ENCODE measurements at places on chromosomes 6 and 20. TPM values are rescaled to one million over a fixed set of nuclear protein-coding genes. Genes with fewer than 3 reads are reported as not detected.

- H3K4me1 ChIP-seq, result peaks cover 4% of the 10 kb centered on the region
- peak overlapping the region; percentile 83 for H3K4me3 ChIP-seq
- peak overlapping the region; percentile 54 for H3K27ac ChIP-seq
- no peaks in the 10 kb centered on the region for H3K27me3 ChIP-seq
Observed at GRCh38 chr20:36064658-36065426, 89.7 kb upstream of the EPB41L1 start.

DNA sequence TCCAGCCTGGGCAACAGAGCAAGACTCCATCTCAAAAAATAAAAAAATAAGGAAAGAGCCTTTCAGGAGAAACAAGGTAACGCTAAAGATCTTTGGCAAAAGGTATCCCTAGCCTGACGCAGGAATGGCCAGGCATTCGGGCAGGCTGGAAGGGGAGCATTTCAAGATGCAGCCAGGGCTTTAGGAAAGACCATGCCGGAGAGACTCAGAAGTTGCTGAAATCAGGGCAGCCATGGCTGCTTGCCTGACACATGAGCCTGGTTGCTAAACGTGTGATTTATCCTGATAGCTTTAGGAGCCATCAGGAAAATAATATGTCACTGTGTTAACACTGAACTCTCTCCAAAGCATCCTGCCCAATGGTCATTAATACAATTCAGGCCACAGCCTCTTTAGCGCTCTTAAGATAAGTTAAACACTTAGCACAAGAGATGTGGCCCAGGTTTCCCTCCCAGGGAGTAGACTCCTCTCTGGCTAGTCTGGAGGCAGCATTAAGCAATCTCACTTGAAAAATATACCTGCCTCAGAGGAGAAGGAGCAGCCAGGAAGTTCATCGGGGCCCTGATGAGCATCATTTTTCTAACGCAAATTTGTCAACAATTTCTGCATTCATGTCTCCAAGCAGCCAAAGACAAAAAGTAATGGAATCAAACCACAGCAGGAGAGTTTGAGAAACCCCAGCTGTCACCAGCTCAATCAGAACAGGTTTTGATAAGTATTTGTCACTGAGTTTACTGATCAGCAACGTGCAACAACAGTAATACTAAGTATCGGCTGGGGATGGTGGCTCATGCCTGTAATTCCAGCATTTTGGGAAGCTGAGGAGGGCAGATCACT, 200.0 kb downstream of the ZMYND8 start:
- no peak for DNase-seq
- no peaks in the 10 kb centered on the region for H3K27me3 ChIP-seq
- H3K4me3 ChIP-seq, result no peak overlapping the region

DNA sequence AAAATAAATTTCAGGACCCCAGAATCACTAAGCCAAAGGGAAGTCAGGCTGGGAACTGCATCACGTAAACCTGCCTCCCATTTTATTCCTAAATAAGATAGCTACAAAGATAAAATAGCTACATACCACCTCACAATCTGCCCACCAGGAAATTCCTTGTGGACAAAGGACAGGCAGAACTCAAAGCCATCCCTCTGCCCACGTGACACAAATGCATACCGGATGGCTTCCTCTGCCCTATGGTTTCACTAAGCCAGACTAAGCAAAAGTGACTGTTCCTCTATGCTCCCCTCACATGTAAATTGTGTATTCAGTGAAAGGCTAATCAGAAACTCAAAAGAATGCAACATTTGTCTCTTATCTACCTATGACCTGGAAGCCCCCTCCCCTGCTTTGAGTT, 15.0 kb downstream of the MBOAT1 start:
- H3K27me3 ChIP-seq, result no peaks in the 10 kb centered on the region
- H3K27ac ChIP-seq, result no peak overlapping the region
- no peak for DNase-seq
- H3K4me3 ChIP-seq, result no peak overlapping the region
- no peaks in the 10 kb centered on the region for H3K36me3 ChIP-seq

- H3K4me1 ChIP-seq, result no peaks in the 10 kb centered on the region
- no peak for DNase-seq
- no peak overlapping the region for H3K4me3 ChIP-seq
- H3K27ac ChIP-seq, result no peak overlapping the region
Observed at GRCh38 chr6:6892744-6893583, 214.8 kb upstream of the RREB1 start.

GRCh38 chr6:132021552-132022375, 70.6 kb upstream of the CCN2 start:
- no peak overlapping the region for H3K4me3 ChIP-seq
- H3K27ac ChIP-seq, result no peak overlapping the region
- no peaks in the 10 kb centered on the region for H3K4me1 ChIP-seq
- no peak for DNase-seq

DNA sequence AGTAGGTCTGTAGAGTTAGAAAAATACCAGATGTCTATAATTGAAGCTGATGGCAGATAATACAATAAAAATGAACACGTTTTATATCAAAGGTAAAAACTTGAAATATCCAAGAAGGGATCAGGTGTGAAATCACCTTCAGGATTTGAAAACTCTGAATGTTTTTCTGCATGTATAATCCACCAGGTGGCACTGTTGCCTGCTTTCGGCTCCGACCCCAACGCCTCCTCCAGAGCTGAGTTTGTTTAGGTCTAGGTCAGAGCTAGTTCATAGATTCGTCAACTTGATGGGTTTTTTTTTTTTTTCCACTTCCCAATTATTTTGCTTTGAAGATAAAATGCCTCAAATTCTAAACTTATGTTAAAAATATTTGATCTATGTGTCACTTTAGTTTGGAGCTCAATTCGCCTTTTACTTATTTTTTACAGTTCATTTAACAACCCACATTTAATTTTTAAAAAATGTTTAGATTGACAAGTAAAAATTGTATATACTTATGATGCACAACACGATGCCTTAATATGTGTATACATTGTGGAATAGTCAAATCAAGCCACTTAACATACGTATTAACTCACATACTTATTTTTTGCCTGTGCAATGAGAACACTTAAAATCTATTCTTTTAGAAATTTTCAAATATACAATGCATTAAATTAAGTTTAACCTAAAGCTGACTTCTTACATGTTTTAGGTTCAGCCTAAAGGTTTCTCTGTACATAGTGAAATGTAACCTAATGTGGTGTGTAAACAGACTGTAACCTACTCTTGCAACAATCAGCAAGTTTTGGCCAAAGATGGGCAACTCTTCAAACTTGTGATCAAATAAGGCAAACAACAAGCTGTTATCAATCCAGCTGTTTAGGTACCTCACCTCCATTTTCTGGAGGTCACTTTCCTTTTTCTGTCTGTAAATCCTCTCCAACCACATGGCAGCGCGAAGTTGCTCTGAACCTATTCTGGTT, 39.4 kb upstream of the ENPP4 start:
- H3K4me3 ChIP-seq, result no peak overlapping the region
- no peaks in the 10 kb centered on the region for H3K27me3 ChIP-seq
- DNase-seq, result peak; percentile 40
- no peaks in the 10 kb centered on the region for H3K4me1 ChIP-seq

DNA sequence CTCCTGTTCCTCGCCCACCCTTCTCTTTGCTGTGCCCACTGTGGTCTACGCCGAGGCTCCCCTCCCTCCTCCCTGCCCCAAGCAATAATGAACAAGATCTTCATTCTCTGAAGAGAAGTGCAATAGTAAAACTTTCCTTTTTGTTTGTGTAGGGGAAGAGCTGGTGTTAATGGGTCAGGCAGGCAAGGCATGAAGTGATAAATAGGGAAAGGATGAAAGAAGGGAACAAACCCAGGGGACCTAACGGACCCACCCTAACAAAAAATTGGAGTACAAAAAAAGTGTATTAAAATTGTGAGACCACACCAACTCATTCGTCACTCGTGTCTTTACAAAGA, 66.9 kb downstream of the ZBTB2 start:
- peaks cover 20% of the 10 kb centered on the region for H3K27me3 ChIP-seq
- H3K36me3 ChIP-seq, result no peaks in the 10 kb centered on the region
- DNase-seq, result no peak
- peaks cover 10% of the 10 kb centered on the region for H3K4me1 ChIP-seq
- no peak overlapping the region for H3K27ac ChIP-seq

DNA sequence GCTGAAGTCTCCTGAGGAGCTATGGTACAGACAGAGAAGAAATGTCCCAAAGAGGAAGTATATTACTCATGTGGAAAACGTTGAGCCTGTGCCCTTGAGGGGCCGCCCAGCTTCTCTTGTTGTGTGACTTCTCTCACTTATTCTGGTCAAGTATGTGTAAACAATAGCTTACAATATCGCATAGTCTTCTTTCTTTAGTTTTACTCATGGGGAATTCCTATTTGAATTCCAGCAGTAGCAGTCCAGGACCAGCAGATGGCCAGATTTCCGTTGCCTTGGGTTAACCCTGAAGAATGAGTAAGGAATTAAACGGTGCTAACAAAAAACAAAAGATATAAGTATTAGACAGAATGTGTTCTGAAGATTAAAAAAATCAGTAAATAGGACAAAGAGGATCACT, 522.0 kb upstream of the GJE1 start:
- no peak overlapping the region for H3K27ac ChIP-seq
- H3K4me1 ChIP-seq, result no peaks in the 10 kb centered on the region
- H3K36me3 ChIP-seq, result no peaks in the 10 kb centered on the region
- no peak for DNase-seq
- no peak overlapping the region for H3K4me3 ChIP-seq

- H3K36me3 ChIP-seq, result no peaks in the 10 kb centered on the region
- no peak overlapping the region for H3K4me3 ChIP-seq
- H3K4me1 ChIP-seq, result no peaks in the 10 kb centered on the region
- H3K27ac ChIP-seq, result no peak overlapping the region
- no peaks in the 10 kb centered on the region for H3K27me3 ChIP-seq
Observed at GRCh38 chr6:3433005-3433404, 23.8 kb downstream of the SLC22A23 start.

DNA sequence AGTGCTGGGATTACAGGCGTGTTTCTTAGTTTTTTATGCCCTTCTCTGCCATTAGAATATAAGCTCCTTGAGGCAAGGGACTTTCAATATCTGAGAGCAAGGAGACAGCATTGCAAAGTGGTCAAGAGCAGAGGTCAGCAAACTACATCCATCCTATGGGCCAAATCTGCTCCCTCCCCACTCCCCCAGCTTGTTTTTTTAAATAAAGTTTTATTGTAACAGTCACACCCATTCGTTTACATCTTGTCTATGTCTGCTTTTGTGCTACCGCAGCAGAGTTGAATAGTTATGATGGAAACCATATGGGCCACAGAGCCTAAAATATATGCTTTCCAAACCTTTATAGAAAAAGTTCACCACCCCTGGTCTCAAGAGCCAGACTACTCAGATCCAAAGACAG, 227.9 kb downstream of the EYA2 start:
- no peak overlapping the region for H3K4me3 ChIP-seq
- no peaks in the 10 kb centered on the region for H3K4me1 ChIP-seq
- H3K27me3 ChIP-seq, result no peaks in the 10 kb centered on the region
- H3K27ac ChIP-seq, result no peak overlapping the region
- no peaks in the 10 kb centered on the region for H3K36me3 ChIP-seq

GRCh38 chr6:11197175-11197536, 35.3 kb downstream of the NEDD9 start:
- peaks cover 4% of the 10 kb centered on the region for H3K36me3 ChIP-seq
- H3K4me1 ChIP-seq, result peaks cover 25% of the 10 kb centered on the region
- no peaks in the 10 kb centered on the region for H3K27me3 ChIP-seq
- no peak overlapping the region for H3K27ac ChIP-seq
- DNase-seq, result no peak
- H3K4me3 ChIP-seq, result no peak overlapping the region

- DNase-seq, result no peak
- no peaks in the 10 kb centered on the region for H3K36me3 ChIP-seq
- H3K27ac ChIP-seq, result no peak overlapping the region
Observed at GRCh38 chr6:65799389-65799788, 92.4 kb upstream of the EYS start.

DNA sequence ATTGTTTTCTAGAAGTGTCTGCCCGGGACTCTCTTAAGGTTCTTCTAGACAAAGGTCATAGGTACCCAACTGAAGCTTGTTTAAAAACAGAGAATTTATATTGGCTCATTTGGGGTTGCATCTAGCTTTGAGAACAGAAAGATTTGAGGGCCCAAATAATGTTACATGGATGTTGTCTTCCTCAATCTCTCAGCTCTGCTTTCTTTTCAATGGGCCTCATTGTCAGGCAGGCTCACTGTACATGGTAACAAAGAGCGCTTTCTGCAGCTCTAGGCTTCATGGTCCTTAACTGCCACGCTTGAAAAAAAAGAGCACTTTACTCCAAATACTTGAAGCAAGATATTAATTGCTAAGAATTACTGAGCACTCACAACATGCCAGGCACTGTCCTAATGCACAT, 22.2 kb downstream of the NHLRC1 start:
- DNase-seq, result no peak
- no peaks in the 10 kb centered on the region for H3K27me3 ChIP-seq
- no peaks in the 10 kb centered on the region for H3K36me3 ChIP-seq
- H3K4me1 ChIP-seq, result no peaks in the 10 kb centered on the region

DNA sequence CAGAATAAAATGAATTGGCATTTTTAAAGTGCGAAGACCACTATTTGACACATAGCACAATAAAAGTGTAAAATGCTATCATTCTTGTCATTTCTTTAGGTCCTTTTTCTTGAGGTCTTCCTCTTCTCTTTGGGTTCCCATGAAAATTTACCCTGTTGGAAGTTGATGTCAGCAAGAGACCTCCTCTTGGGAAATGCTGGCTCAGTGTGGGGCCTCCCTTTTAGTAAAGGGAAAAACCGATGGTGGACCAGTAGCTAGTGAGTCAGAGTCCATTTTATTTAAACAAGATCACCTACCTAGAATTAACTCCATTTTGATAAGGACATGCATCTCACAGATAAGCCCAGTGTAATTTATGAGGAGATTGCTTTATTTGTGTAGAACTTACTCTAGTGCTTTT, 37.7 kb upstream of the HLA-C start:
- no peak for DNase-seq
- H3K4me3 ChIP-seq, result no peak overlapping the region
- H3K27me3 ChIP-seq, result peaks cover 3% of the 10 kb centered on the region
- peaks cover 3% of the 10 kb centered on the region for H3K4me1 ChIP-seq

- H3K27me3 ChIP-seq, result no peaks in the 10 kb centered on the region
- H3K4me3 ChIP-seq, result no peak overlapping the region
Observed at GRCh38 chr6:34284563-34285447, 36.0 kb upstream of the SMIM29 start.

GRCh38 chr20:20781029-20781428, 68.6 kb upstream of the RALGAPA2 start:
- H3K27me3 ChIP-seq, result no peaks in the 10 kb centered on the region
- H3K4me1 ChIP-seq, result no peaks in the 10 kb centered on the region
- H3K4me3 ChIP-seq, result no peak overlapping the region
- no peaks in the 10 kb centered on the region for H3K36me3 ChIP-seq
- DNase-seq, result no peak
- no peak overlapping the region for H3K27ac ChIP-seq

The SLA2 gene
- total RNA-seq, result 47.8 TPM

The LPIN3 gene
- total RNA-seq, result 0.53 TPM

The HSF2 gene
- total RNA-seq, result 17.6 TPM

The RPP21 gene
- total RNA-seq, result 41.3 TPM

The WFDC2 gene
- total RNA-seq, result 0.55 TPM
